ENCODE measurements at places on chromosomes 7 and 10.

- no peak for DNase-seq
Measured at GRCh38 chr7:129494041-129494440, 8.3 kb upstream of the SMKR1 start.

DNA sequence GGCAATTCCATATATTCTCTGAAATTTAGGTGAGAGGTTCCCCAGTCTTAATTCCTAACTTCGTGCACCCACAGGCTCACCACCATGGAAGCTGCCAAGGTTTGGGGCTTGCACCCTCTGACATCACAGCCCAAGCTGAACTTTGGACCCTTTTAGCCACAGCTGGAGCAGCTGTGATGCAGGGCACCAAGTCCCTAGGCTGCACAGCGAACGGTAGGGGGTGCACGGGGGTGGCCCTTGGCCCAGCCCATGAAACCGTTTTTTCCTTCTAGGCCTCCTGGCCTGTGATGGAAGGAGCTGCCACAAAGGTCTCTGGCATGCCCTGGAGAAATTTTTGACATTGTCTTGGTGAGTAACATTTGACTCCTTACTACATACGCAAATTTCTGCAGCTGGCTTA, 251.9 kb upstream of the GRM3 start:
- DNase-seq, result no peak

DNA sequence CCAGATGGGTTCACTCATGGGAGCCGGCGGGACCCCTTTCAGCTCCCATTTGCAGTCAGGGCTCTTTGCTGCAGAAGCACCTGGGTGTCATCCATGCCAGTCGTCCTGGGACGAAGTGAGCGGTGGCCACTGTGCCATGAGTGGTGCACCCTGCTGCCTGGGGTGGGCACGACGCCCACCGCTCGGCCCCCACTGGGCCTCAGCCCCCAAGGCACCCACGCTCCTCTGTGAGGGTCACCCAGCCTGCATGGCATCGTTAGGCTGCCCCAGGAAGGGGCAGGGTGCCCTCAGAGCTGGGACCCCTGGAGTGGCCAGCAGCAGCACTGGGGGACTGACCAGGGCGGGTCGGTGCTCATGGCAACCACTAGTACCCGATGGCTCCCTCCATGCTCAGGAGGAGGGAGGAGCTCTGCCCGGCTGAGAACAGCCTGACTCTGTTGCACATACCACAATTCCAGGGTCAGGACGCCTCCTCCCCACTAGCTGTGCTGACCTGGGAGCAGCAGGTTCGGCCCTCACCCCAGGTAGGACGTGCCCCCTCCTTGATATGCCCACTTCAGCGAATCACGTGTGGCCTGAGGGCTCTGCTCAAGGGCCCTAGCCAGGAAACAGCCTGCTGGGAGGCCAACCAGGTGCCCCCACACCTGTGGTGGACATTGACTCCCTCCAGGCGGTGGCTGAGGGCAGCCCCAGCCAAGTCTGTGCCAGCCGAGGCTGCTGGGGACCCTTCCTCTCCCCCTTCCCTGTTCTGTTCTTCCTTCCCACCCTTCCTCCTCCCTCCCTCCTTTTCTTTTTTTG, 28.5 kb upstream of the CFAP46 start:
- DNase-seq, result no peak

DNA sequence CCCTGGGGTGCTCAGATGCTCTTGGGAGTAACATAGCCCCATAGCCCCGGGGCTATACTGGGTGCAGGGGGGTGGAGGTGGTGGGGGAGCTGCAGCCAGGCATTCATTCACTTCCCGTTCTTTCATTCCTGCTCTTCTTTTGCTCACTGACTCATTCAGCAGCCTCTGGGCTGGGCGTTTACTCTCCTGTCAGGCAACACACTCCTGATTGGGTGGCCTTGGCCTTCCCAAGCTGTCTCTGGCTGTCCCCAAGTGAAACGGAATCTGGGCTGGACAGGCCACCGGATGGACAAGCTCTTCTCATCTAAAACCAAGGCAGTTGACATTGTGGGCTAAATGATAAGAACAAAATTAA, 34.6 kb downstream of the CHST3 start:
- no peak for DNase-seq

GRCh38 chr10:95880704-95881103, 27.1 kb upstream of the CC2D2B start:
- DNase-seq, result no peak

DNA sequence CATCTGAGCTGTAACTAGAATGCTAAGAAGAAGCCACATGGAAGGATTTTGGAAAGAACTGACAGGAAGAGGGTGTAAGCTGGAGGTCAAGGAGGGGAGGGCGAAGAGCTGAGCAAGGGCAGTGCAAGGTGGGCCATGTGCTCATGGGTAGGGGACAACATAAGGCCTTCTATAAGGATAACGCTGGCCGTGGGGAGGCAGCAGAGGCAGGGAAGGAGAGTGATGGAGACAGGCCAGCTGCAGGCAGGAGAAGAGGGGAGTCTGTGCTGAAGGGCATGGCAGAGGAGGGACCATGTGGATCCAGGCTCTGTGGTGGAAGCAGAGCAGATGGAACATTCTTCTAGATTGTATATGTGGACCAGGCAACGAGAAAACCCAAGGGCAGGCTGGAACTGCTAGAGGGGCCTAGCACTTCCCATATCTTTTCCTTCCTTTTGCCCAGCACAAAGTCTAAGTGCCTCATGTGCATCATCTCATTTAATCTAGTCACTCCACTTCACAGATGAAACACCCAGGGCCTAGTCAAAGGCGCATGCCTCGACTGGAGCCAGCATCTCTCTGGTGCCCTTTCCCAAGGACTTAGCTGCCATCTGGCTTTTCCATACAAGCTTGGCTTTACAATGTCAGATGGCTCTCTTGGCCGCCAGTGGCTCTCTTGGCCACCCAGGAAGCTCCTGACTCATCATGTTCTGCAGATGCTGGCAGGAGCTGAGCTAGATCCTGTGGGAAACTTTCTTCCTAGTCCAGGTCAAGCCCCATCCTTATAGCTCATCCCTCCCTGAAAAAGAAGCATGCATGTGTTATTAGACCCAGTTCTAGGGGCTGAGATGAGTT, 6.6 kb downstream of the LRRC18 start:
- DNase-seq, result no peak

- no peak for DNase-seq
Measured at GRCh38 chr10:60073781-60074656, 167.7 kb upstream of the CCDC6 start.

GRCh38 chr10:110560012-110560411, 7.5 kb upstream of the SMC3 start:
- DNase-seq, result no peak

DNA sequence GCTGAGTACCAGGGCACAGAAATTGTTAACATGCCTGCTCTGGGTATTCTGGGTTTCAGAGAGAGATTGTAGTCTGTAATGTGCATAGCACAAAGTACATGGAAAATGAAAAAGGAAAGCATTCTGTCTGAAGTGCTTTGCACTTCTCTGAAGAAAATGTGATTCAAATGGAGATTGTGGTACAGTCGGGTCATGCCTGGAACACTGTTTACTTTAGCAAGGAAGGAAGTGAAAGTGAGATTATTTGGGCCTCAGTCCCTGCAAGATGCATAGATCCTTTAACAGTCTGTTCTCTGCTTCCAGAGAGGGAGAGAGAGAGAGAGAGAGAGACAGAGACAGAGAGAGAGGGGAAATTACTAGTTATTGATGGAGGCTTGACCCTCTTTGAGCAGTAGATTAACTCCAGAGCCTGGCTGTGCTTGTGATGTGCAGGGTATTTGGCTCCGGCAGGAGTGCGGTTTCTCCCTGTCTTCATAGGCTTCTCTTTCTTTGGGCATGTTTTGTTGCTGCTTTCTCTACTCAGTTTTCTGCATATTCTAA, 5.4 kb downstream of the VWC2 start:
- no peak for DNase-seq

GRCh38 chr10:101207026-101207425, 22.2 kb downstream of the LBX1 start:
- DNase-seq, result no peak

- peak; percentile 55 for DNase-seq
Measured at GRCh38 chr10:124001391-124002148, 91.8 kb downstream of the CHST15 start.

GRCh38 chr10:94036766-94037033, 43.0 kb downstream of the PLCE1 start:
- DNase-seq, result no peak

DNA sequence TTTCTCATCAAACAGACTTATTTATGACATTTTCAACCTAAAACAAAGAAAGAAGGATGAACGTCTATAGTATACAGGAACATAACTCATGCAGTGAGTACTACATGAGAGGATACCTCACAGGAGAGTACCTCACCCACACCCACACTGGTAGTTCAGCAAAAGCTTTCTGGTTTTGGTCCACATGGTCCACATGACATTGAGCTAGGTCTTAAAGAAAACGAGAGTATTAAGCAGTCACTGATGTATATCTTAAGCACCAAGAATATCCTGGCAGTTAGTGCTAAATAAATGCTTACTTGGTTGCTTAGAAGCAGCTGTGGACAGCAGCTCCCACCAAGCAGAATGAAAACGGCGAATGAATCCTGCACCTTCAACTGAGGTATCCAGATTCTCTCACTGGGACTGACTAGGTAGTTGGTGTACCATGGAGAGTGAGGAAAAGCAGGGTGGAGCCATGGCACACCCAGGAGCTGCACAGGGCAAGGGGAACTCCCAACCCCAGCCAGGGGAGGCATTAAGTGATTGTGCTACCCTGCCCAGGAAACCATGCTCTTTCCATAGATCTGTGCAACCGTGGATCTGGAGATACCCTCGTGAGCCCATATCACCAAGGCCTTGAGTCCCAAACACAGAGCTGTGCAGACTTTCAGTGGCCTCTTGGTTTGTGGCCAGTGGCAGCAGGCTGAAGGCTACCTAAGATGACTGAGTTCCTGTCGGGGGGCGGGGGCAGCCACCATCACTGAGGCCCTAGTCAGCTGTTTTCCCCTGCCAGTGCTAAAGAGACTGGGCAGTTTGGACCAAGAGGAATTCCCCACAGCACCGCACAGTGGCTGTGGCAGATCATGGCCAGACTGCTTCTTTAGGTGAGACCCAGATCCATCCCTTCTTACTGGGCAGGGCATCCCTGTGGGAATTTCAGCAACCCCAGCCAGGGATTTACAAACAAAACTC, 143.4 kb downstream of the SGMS1 start:
- no peak for DNase-seq

GRCh38 chr10:58943256-58943890, 233.1 kb upstream of the PHYHIPL start:
- no peak for DNase-seq

DNA sequence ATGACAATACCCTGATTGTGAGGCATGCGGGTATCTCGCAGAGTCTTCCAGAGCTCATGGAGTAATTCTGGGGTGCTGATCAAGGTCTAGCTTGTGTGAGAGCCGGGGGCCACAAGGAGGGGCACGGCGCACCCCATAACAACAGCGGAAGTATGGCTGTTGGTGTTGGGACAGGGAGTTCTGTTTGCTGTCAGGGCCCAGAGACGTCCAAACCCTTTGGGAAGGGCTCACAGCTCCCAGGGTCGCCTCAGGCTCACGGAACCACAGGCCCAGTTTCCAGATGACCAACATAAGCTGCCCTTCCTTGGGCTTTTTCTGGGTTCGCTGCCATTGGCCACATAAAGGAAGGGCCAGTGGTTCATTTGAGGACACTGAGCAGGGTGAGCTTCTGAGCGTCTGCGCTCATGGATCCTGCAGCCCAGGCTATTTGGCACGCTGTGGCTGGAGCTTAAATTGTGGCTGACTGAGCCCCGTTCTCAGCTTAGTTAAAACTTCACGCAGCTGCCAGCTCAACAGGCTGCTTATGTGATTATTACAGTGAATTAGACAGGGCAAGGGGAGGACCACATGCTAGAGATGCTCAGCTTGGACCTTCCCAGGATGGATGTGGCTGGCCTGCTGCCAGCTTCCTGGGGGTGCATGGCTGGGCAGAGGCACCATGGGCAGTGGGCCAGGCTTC, 92.3 kb downstream of the DNAJB6 start:
- no peak for DNase-seq

DNA sequence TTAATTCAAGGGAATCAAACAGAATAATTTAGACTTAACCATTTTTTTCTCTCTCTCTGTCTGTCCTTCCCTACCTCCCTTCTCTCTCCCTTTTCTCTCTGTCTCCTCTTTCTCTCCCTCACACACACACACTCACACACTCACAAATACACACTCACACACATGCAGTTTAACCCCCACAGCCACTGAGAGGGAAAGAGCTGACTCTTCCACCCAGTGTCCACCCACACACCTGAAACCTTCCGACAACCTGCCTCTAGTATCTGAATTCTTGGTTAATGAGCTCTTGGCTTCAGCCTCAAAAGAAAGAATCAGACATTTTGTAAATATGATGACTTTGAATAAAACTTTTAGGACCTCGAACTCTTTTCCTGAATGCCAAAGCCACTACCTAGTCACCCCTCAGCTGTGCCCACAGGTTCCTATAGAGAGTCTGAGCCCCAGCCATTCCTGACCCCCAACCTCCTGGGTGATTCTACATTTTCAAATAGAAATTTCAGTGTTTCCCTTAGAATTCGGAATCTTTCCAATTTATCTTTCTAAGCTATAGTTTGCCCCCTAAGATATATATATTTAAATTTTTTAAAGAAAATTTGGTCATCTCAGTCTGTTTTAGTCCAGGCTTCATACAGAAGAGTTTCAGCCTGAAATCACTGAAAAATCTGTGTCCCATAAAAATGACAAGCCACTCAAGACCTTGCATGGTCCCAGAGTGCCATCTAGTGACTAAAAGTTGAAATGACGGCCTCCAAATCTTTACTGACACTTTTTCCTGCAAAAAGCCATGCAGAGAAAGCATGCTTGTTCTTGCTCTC, 202.8 kb downstream of the IPMK start:
- no peak for DNase-seq

GRCh38 chr10:59991661-59992060, 85.3 kb upstream of the CCDC6 start:
- no peak for DNase-seq

- no peak for DNase-seq
Measured at GRCh38 chr10:77622889-77623291, 14.7 kb downstream of the KCNMA1 start.

- no peak for DNase-seq
Measured at GRCh38 chr10:96889415-96890171, 57.5 kb downstream of the LCOR start.

GRCh38 chr7:89002981-89003956, 207.7 kb upstream of the TEX47 start:
- no peak for DNase-seq

DNA sequence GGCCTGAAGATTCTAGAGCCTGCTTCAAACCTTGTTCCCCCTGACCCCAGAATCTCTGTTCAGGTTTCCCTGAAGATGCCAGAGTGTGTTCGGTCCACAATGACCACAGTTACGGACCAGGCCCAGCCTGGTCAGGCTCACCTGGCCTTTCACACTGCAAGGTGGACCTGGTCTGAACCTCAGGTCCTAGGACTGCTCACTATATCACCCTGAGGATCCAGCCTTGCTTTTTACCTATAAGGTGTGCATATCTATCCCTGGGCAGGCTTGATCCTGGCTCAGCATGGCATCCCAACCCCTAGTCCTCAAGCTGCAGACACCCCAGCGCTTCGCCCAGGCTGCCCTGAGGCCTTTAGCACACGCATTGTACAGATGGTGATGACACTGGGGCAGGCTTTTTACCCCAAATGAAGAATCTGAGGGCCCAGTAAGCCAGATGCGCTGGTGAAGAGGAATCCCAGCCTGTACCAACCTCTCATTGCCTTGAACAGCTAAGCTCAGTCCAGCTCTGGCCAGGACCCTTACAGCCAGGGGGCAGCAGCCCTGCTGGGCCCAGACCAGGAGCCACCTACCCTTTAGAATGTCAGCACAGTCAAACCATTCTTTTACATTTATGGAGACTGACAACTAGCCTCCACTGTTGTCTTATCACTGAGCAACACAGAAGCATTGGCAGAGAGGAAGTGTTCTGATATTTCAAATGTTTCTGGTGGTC, 28.0 kb downstream of the MAT1A start:
- no peak for DNase-seq

- DNase-seq, result no peak
Measured at GRCh38 chr10:93393211-93393610, 88.9 kb downstream of the MYOF start.
